NCI-H2081 (cell line): ENCODE measurements at places on chromosomes 7 and 10.
A peak's percentile ranks its signal among the peaks of the same experiment; 100 is the strongest.

DNA sequence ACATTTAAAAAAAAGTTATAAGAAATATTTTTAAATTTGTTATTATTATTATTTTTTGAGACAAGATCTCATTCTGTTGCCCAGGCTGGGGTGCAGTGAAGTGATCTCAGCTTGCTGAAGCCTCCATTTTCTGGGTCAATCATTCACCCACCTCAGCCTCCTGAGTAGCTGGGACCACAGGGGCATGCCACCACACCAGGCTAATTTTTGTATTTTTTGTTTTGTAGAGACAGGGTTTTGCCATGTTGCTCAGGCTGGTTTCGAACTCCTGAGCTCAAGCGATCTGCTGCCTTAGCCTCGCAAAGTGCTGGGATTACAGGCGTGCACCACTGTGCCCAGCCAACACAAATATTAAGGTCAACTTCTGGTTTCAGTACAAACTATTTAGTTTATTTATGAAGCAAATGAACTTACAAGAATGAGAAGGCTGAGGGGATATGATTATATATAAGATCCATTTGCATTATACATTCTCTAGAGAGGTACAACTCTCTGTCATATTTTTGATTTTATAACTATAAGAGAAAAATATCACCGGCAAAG, 45.9 kb upstream of the FAM133B start:
- DNase-seq: no peak

DNA sequence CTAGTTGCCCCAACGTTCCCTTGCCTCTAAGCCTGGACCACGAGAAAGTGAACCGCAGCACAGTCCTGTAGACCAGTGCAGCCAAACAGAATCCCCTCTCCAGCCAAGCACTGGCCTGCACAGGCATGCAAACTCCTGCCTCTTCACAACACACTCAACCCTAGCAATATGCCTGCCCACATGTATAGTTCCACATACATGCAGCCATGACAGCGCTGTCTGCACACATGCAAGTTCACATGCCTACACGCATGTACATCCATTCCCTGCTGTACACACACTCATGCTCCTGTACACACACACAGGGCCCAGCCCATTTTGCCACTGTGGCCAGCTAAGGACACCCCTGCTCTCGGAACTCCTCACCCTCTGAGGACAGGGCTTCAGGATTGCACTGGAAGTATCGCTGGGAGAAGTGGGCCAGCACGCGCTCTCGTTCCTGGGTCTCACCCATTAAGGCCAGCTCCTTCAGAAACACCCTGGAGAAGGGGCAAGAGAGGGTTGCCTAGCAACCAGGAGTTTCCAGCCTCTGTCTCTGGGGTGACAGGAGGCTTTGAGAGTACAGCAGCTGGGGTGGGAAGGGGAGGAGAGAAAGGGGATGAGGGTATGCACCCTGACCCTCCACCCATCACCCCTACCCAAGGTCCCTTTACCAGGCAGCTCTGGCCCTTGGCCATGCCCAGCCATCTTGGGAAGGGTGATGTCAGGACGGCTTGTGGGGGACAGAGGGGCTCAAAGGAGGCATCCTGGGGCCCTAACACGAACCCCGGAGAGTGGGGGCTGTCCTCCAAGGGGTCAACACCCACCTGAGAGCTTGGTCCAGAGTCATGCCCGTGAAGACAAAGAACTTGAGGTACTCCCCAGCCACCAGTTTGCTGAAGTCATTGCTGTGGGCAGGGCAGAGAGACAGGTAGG, 7.0 kb downstream of the PSD start:
- DNase-seq: no peak

DNA sequence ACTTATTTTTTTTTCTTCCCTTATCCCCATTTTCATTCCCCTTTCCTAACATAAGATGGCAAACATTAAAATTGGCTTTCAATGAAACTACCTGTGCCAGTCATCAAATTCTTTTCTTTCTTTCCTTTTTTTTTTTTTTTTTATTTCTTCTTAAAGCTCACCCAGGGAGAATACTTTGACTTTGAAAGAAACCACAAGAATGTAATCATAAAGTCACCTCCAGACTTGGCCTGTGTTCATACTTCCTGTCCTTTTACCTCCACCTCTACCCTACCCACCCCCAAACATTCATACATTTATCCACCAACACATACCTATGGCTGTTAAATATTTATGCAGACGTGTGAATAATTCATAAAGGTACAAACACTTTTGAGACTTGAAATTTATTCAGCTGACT, 254.6 kb downstream of the SLC25A13 start:
- DNase-seq: no peak

GRCh38 chr10:99834410-99834809, 52.0 kb downstream of the ABCC2 start:
- DNase-seq: no peak

DNA sequence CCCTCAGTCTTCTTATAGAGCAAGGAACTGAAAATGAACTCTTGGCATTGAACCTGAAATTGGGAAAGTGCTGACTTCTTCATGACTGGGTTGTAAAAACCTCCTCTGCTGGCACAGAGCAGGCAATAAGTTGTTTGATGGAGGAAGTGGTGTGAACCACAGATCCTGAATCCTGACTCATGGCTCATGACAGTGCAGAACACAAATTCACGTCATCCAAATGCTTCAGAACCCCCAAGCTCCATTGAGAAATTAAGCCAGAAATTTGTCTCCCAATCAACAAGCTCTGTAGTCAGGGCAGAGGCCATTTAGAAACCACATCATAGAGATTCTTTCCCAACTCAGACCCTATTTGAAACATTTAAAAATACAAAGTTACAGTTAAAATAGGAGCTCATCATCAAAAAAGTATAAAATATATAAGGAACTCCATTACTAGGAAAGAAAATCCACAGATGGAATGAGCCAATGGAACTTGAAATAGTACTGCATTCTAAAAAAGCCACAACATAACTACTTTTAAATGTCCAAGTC, 10.3 kb upstream of the STK17A start:
- no peak for DNase-seq

- DNase-seq: no peak
Observed at GRCh38 chr7:132614428-132615318, 38.4 kb upstream of the PLXNA4 start.

- peak; percentile 44 for DNase-seq
Observed at GRCh38 chr7:81308643-81309322, 389.9 kb upstream of the SEMA3C start.

DNA sequence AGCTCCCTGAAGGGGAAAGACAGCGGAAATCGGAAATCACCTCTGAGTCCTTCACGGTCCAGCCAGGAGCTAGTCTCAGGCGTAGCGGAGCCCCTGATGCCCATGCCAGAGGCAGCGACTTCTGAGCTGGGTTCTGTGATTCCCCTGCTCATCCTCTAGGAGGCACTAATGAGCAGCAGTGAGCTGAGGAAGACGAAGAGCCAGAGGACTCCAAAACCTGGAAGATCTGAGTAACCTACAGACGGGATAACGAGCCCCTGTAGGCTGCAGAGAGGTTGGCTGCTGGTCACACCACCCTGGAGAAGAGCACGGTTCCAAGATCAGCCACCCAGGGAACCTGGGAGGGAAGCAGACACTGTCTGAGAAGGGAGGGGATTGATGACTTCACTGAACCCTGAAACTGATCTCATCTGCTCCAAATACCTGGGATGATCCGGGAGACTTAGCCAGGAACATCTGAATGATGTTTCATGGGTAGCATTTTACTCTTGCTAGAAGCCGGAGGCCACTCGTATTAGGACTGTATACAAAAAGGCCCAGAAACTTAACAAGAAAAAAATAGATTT, 304.1 kb downstream of the PAXIP1 start:
- no peak for DNase-seq

DNA sequence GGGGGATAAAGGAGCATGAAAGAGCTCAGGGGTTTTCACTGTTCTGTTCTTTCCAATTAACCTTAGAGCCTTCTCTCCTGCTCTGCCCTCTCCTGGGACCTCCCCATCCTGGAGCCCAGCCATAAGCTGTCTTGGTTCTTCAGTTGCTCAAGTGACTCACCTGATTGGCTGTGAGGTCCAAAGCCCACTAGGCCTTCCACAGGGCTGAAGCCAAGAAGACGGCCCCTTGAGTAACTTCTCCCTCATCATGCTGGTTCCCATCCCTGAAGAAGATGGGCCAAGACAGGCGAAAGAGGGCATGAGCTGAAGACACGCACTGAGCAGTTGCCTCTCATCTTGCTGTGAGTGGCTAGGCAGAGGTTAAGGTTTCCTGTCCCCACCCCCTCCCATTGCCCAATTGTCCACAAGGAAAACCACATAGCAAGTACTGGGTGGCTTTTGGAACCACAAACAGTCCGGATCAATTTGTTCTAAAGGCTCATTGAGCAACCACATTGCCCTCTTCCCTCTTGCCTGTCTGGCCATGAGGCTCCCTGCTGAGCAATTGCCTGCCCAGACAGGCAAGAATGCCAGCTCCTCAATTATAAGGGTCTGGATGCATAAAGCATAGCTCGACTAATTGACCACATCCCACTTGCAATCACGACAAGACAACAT, 43.9 kb upstream of the GPAM start:
- DNase-seq: no peak

DNA sequence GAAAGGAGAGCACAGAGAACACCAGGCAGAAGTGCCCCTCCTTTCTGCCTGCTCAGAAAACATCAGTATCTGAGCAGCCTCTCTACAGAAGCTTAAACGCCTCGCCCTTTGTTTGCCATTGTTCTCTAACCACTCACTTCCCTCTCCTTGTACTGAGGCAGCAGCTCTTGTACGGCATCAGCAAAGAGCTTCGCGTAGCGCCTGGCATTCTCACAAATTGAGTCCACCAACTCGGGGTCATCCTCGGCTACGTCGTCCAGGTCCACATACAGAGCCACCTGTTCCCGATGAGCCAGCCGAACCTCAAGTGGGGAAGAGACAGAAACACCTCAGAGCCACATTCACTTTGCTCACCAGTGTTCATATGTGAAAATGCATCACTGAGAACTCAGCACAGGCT, 1.7 kb downstream of the MCM7 start:
- DNase-seq: no peak

GRCh38 chr7:49927631-49928030, 154.2 kb downstream of the VWC2 start:
- DNase-seq: no peak

GRCh38 chr10:75465450-75465827, 34.0 kb downstream of the LRMDA start:
- no peak for DNase-seq

DNA sequence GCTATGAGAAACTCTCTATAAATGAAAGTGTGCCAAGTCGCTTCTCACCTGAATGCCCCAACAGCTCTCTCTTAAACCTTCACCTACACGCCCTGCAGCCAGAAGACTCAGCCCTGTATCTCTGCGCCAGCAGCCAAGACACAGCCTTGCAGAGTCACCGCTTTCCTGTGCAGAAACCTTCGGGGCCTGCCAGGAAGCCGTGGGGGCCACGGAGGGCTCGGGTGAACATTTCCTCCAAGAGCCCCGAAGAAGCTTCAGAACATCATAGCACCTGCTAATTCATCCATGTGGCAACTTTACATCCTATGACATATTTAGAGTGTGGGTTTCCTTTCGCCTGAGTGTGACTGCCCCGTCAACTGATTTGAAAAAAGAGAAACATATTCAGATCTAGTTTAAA, 55.7 kb upstream of the PRSS58 start:
- DNase-seq: no peak

GRCh38 chr10:35781643-35782035, 139.5 kb upstream of the FZD8 start:
- DNase-seq: no peak

- DNase-seq: no peak
Observed at GRCh38 chr7:141646826-141647480, 55.0 kb downstream of the DENND11 start.

DNA sequence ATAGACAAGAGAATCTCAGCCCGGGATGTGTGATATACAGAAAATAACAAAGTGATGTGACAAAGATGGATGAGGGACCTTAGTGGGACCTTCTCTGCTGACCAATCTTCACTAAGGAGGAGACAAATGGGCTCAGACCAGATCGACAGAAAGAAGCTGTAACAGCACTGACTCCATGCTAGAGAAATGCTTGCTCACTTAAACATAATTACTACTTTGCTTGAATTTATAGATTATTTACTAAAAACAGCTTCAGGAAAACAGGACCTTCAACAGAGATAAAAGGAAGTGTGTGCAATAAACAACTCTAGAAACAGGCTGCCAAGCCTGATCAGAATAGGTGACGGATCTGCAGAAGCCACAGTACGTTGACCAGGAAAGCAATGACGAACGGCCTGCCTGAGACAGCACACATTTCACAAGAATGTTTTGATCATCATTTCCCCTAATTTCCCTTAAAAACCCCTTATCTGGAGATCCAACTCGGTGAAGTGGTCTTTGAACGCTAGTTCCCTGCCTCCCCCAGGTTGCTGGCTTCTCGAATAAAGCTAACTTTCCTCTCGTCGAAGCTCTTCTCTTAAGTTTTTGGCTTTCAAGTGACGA, 98.4 kb upstream of the STEAP1B start:
- no peak for DNase-seq

DNA sequence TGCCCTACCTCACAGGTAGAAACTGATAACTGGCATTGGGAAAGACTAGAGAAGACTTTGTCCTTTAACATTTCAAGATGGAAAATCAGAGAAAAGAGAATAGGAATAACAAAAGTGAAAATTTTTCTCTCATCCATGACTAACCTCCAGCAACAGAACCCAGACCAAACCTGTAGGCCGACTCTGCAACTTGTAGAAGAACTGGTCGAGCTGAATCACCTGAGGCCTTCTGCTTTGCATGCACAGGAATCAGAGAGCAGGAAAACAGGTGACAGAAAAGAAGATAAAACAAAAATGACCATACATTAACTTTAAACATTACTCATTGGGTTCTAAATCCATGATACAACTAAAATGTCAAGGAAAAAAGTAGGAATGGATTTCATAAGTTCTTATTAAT, 137.1 kb downstream of the SLC25A13 start:
- DNase-seq: no peak

GRCh38 chr7:106639476-106640334, 21.3 kb downstream of the CCDC71L start:
- DNase-seq: no peak

GRCh38 chr10:96436035-96436434, 77.2 kb upstream of the OPALIN start:
- no peak for DNase-seq

DNA sequence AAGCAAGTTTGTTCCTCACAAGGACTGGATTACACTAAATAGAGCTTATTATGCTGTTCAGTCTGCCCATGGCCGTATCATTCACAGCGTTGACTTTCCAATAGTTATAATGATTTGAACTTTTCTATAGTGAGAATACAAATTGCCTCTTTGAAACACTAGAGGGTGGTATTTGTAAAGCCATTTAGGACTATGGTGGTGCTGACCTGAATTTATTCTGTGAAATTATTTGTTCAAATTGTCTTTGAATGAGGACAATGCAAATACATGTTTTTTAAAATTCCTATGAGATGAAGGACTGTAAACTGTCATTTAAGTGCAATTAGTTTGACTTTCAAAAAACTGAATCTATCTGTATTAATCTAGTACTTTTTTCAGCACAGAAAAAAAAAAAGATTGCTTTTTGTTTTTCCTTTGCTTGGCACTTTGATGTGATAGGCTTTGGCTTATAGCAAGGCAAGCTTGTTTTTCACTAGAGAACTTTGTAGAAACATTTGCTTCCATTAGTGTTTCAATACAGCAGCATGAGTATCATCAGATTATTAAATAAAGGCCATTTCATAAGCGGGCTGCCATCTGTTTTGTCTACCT, 122.7 kb upstream of the TMEM229A start:
- peak; percentile 57 for DNase-seq
